ENCODE measurements at places on chromosomes 12 and 14.
A peak's percentile ranks its signal among the peaks of the same experiment; 100 is the strongest.

DNA sequence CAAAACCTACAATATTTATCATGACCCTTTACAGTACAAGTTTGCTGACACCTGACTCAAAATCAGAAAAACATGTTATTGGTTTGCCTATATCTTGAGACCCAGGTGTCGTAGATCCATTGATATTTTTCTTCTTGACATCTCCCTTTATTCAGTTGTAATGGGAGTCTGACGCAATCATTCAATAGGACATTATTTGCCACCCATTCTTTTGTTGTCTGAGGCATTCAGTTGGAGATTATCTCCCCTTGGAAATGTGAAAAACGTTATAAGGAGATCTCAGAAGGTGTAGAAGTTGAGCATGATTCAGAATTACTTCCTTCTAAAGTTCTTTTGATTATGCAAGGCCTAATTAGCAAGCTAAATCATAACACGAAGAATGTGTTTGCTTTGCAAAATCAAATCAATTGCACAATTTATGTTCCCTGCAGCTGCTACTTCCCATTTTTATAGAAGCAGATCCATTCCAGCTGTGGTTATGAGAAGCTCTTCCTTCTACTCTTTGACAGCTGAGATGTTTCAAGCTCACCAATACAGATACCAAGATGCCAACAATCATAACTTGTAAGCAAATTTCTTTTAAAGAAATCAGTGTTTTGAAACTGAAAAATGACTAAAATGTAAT is 228.2 kb upstream of the SYT1 start:
- no peak for DNase-seq

DNA sequence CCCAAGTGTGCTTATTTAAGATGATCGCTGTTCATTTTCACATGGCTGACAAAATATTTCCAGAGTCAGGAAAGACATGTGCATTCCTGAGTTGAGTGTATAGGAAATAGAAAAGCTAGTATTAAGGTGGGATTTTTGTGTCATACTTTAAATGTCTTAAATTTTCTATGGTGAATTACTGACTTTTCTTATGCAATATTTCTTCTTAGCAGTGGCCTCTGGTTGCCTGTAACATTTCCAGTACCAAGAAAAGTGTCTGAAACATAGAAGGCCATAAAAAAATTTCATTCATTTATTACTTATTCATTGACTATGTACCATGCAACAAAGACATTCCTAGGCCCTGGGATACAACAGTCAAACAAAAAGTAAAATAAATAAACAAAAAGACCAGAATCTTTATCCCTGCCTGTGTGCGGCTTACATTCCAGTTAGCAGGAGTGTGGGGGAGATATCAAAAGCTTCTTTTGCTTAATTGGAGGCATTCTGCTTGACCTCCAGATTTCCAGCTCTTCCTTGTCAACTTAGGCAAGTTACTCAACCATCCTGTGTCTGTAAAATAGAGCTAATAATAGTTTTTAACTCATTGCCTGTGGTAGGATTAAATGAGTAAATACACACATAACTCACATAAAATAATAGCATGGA is 216.3 kb upstream of the FLRT2 start:
- no peak for DNase-seq

GRCh38 chr12:104213952-104214351 is 1.6 kb upstream of the TXNRD1 start:
- DNase-seq: no peak

- no peak for DNase-seq
These were observed 78.5 kb downstream of the TMEM117 start for GRCh38 chr12:43914391-43914790.

GRCh38 chr12:77087427-77087826 is 22.1 kb upstream of the E2F7 start:
- no peak for DNase-seq

- DNase-seq: no peak
These were observed 99.4 kb downstream of the CRADD start for GRCh38 chr12:93776581-93777018.

GRCh38 chr12:9365296-9365695 is 157.1 kb upstream of the PZP start:
- DNase-seq: no peak

- no peak for DNase-seq
These were observed 2.7 kb downstream of the ARL6IP4 start for GRCh38 chr12:122982963-122983788.

DNA sequence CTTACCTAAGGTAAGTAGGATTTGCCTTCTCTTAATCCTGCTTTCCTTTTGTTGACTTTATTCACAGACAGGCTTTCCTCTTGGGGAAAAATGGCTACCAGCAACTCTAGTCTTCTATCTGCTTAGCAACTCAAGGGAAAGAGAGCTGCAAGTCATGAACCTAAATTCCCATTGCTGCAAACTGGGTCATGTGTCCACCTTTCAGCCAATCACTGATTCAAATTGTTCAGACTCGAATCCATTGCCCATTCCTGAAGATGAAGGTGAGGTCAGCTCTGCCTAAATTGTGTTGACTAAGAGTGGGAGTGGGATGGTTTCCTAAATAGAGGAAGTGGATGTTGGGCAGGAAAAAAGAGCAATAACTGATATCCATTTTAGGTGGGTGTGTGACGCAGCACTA is 7.7 kb downstream of the FBXW8 start:
- no peak for DNase-seq

DNA sequence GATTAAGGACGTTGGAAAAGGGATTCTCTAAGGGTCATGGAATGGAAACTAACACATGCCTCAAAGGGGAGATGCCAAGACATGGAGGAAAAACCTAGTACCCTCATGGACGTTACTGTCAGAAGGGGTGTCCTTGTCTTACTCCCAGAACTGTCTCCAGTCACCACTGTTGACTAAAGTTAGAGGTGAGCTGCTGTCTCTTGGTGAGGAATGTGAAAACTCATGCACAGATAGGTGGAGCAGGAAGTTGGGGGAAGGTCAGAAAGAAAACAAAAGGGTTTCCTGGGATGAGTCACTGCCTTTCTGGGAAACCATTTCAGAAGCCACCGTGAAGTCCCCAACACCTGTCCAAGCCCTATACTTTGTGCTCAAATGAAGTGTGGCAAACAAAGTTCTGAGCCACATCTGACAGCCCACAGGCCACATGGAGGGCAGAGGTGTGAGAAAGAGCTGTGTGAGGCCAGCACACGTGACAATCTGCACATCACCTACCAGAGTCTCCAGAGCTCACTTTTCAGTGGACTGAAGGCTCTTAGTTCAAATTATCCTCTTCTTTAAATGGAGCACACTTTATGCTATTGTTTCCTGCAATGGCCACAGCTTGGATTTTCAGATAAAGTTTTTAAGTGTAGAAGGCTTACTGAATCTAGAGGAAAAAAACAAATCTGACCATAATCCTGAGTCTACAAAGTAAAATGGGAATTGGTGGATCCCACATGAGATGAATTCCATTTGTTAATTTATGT is 92.9 kb upstream of the EGLN3 start:
- DNase-seq: peak; percentile 42

GRCh38 chr12:6765634-6766581 is at the start of gene PTMS:
Gene PTMS, plus strand, starts transcription at chr12:6766363. Its CDS starts 343 bp downstream, at chr12:6766706.
- DNase-seq: no peak

DNA sequence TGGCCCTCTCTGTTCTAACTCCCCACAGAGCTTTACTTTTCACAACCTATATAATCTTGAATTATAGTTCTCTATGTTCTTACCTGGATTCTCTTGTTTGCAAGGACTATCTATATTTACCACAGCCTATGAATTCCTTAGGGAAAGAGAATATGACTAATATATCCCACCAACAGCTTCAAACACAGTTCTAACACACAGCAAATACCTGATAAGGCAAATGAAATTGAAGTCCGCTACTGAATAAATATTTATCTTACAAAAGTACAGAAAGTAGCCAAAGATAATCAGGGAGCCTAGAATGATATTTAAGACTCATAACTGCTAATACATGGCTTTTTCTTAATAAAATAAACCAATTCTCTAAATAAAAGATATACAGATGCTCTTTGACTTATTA is 165.1 kb downstream of the C12orf42 start:
- no peak for DNase-seq

DNA sequence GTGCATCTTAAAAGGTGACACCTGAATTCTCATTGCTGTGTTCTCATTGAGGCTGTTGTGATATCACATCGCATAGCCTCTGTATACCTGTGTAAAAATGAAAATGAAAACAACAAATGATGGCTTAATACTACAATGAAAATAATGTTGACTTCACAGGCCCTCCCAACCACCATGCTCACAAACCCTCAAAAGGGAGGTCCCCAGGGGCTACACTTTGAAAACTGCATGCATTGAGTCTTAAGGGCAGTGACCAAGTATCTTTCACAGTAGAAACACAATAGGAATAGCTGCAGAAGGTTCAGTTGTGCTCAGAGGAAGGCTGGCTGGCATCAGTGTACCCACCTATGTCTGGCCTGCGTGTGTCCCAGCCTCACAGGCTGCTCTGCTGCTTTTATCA is 27.6 kb upstream of the KCNK13 start:
- DNase-seq: no peak

- no peak for DNase-seq
These were observed 37.5 kb downstream of the CDC42BPB start for GRCh38 chr14:103019826-103020225.

DNA sequence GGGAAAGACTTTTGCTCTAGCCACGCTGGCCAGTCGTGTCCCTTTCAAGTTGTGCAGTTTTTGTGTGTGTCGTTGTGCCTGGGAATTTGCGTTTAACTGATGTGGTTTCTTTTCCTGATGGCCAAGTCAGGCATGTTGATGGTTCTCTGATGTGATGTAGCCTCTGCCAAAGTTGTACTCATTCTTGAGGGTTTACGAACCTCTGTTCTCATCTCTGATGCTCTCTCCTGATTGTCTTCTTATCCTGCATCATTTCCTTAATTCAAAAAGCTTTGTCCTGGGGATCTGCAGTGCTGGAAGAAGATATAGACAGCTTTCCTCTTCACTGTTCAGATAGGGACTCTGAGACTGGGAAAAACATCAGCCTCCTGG is 25.4 kb downstream of the CD9 start:
- DNase-seq: no peak

GRCh38 chr12:92065018-92065499 is 80.6 kb downstream of the BTG1 start:
- peak; percentile 51 for DNase-seq

DNA sequence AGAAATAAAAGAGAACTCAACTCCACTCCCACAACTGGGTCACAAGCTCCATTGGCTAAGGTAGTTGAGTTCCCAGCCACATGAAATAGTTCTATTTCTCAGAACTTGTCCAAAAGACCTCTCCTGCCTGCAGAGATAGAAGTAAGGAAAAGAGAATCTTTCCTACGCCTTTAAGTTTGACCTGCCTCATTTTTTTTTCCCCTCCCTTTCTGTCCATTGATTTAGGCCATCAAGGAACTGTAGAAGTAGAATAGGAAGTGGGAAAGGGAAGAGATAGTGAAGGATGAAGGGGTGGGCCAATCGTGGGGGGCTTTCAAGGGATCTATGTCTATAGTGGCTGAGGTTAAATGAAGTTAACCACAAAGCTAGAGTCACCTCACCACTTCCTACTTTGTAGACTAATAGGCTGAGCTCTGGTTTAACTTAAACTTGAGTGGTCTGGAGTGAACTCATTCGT is 13.9 kb upstream of the NUDT4 start:
- DNase-seq: no peak

GRCh38 chr12:59559696-59560095 is 36.1 kb upstream of the SLC16A7 start:
- no peak for DNase-seq

DNA sequence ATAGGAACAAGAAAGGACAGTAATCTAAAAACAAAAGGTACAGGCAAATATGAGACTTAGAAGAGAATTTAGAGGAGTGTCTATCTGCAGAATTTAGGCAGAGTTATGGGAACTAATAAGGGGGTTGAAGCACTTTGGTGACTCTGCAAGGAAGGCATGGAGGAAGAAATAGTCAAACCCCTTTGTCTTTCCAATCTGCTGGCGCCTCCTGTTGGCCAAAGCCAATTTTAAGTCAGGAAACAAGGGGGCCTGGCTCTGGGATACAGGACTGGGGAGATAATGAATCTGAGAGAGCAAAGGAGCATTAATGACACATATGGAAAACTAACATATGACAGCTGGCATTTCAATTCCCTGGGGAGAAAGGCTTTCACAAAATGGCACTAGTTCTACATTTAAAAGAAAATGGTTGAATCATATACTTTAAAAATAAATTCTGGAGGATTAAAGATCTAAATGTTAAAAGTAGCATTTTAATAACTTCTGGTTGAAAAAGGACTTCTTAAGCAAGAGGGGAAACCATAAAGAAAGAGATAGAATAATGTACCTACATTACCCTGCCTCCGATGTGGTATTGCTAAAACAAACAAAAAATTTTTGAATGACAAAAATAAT is 48.5 kb upstream of the CSRP2 start:
- peak; percentile 1 for DNase-seq

GRCh38 chr14:36857136-36857535 is 195.5 kb downstream of the PAX9 start:
- no peak for DNase-seq

- DNase-seq: no peak
These were observed 106.8 kb downstream of the ESR2 start for GRCh38 chr14:64187331-64187730.

DNA sequence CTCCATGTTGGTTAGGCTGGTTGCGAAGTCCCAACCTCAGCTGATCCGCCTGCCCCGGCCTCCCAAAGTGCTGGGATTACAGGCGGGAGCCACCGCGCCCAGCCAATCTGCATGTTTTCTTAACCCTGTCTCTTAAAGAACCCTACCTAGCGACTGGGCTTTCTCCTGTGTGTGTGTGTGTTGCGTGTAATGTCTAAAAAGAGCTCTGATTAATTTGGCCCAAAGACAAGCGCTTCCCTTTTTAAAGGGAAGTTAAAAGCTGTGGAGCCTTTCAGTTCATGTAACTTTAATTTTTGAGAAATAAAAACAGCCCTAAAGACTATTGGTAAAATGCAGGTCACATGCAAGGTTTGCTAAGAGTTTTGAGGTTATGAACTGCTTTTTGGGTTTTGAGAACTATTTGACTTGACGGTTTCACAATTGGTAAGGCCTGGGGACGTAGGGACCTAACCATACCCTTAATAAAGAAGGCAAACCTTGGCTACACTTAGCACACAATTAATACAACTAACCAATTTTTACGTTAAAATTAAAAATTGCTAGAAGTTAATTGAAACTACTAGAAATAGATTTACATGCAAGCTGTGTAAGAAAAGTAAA is 103.2 kb downstream of the KCNMB4 start:
- DNase-seq: no peak

All from activated CD4-positive, alpha-beta T cell treated with anti-CD3 and anti-CD28 coated beads, Interleukin-2, amount 50 U/mL, for 4 hours (primary cell).